ENCODE measurements at places on chromosomes 16 and 17.

GRCh38 chr16:19662351-19662750 lies 55.7 kb downstream of the KNOP1 start:
- DNase-seq = no peak
- no peaks in the 10 kb centered on the region for H3K4me1 ChIP-seq
- H3K36me3 ChIP-seq = peaks cover 10% of the 10 kb centered on the region
- H3K4me3 ChIP-seq = no peak overlapping the region
- H3K27me3 ChIP-seq = no peaks in the 10 kb centered on the region
- H3K27ac ChIP-seq = no peak overlapping the region

DNA sequence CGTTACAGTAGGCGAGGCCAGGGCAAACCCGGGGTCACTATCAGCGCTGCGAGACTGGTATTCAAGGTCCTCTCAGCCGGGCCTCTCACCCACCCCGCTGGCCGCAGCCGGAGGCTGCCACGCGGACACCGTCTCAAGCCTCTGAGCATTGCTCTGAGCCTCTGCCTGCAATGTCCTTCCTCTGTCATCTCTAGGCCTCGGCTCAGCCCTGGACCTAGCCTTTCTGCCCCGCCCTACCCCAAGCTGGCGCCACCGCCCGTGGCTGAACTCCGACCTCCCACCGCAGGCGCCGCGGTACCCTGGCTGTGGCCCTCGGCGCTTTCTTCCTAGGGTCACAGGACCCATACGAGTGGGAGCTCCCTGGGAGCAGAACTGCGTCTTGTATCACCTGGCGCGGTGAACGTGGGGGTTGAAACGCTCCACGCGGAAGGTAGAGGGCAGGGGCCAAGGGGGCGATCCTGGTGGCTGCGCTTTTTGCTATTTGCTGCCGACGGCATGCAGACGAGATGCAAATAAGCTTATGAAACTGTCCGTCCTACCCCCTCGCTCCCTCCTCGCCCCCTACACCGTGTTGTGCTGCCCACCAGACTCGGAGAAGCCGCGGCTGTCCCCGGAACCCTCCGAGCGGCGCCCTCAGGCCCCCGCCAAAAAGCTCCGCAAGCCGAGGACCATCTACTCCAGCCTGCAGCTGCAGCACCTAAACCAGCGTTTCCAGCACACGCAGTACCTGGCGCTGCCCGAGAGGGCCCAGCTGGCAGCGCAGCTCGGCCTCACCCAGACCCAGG lies 3.7 kb downstream of the DLX4 start:
- H3K27me3 ChIP-seq = peaks cover 36% of the 10 kb centered on the region
- no peak overlapping the region for H3K4me3 ChIP-seq
- DNase-seq = no peak
- H3K27ac ChIP-seq = no peak overlapping the region

GRCh38 chr16:80084163-80084562 lies 456.6 kb upstream of the DYNLRB2 start:
- H3K27ac ChIP-seq = no peak overlapping the region
- DNase-seq = no peak
- H3K36me3 ChIP-seq = no peaks in the 10 kb centered on the region
- no peaks in the 10 kb centered on the region for H3K4me1 ChIP-seq

- H3K4me1 ChIP-seq = peaks cover 2% of the 10 kb centered on the region
- H3K4me3 ChIP-seq = no peak overlapping the region
- no peak overlapping the region for H3K27ac ChIP-seq
These were observed 12.5 kb upstream of the PHF12 start for GRCh38 chr17:28963841-28964240.
